ENCODE measurements at places on chromosomes 4 and X. TPM values are rescaled to one million over a fixed set of nuclear protein-coding genes. Genes with fewer than 3 reads are reported as not detected.

LRCH2 gene
- 3.8 TPM for total RNA-seq

UGT2B11 gene
- not detected for total RNA-seq

TRIM60 gene
- 1.1 TPM for total RNA-seq

DNA sequence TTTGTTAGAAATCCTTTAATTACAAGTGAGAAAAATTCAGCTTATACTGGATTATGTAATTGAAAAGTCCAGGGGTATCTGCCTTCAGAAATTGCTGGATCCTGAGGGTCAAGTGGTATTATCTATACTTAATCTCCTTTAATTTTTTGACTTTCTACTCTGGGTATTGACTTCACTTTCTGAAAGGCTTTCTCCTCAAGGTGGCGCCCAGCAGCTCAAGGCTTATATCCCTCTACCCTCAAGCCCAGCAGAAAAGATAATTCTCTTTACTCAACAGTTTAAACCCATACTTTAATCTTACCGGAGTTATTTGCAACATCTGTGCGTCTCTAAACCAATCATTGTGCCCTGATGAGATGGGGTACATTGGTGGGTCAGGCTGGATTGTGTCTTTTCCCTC lies 129.5 kb downstream of the LARP7 start:
- DNase-seq = peak; percentile 65

GRCh38 chr4:127082986-127083385 lies 549.8 kb upstream of the INTU start:
- no peak for DNase-seq

GRCh38 chrX:134573683-134574035 lies 84.6 kb downstream of the PLAC1 start:
- DNase-seq = no peak

- DNase-seq = no peak
These were observed 10.3 kb upstream of the DCTD start for GRCh38 chr4:182927505-182927904.

GRCh38 chr4:189600718-189601435 lies 339.8 kb upstream of the FRG1 start:
- no peak for DNase-seq

All from testis (tissue), 5 donors.